ENCODE measurements at places on chromosomes 11 and 22. TPM values are rescaled to one million over a fixed set of nuclear protein-coding genes. Genes with fewer than 3 reads are reported as not detected.

FAM89B gene
- polyA plus RNA-seq, result 130 TPM

POTEH gene
- not detected for polyA plus RNA-seq

DNA sequence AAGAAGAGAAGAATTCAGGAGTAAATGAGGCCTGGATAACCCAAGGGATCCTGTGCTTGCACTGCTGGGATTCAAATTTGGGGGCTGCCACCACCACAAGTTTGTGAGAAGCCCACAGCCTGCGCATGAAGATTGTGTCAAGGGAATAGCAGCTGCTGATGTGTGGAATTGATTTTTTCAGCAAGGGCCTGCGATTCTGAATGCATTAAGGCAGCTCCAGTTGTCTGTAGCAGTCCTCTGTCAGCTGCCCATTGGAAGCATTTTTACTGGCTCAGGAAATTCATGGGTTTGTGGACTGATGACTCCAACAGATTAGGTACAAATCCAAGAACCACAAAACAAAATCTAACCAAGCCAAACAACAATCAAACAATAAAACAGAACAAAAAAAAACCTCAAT is 14.0 kb downstream of the ARVCF start:
- no peaks in the 10 kb centered on the region for H3K4me1 ChIP-seq
- no peak for DNase-seq
- no peaks in the 10 kb centered on the region for H3K27me3 ChIP-seq
- H3K36me3 ChIP-seq, result no peaks in the 10 kb centered on the region

DNA sequence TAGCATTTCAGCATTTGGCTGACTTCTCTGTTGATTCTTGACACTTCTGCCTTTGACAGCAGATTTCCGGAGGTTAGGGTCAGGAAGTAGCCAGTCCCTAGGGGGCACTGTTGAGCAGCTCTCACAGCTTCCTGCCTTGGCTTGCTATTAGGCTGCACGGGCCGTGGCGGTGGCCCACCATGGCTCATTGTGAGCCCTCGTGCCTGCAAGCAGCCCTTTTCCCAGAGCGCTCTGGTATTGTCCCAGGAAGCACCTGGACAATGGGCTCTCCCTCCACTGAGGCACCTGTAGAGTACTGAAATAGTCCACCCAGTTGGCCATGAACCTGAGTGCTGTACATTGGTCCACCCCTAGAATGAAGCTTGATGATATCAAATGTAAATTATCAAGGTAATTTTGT is 100.2 kb upstream of the GAL start:
- H3K27ac ChIP-seq, result no peak overlapping the region
- no peaks in the 10 kb centered on the region for H3K4me1 ChIP-seq
- H3K27me3 ChIP-seq, result no peaks in the 10 kb centered on the region
- no peak overlapping the region for H3K4me3 ChIP-seq
- H3K36me3 ChIP-seq, result peaks cover 46% of the 10 kb centered on the region

GRCh38 chr11:67409261-67409666 is 5.4 kb downstream of the TBC1D10C start:
- peak overlapping the region; percentile 81 for H3K27ac ChIP-seq
- H3K36me3 ChIP-seq, result peaks cover 22% of the 10 kb centered on the region
- H3K4me3 ChIP-seq, result peak overlapping the region; percentile 77
- no peaks in the 10 kb centered on the region for H3K27me3 ChIP-seq
